Putamen (tissue), 1 donor: ENCODE measurements at places on chromosomes 3 and 15.

DNA sequence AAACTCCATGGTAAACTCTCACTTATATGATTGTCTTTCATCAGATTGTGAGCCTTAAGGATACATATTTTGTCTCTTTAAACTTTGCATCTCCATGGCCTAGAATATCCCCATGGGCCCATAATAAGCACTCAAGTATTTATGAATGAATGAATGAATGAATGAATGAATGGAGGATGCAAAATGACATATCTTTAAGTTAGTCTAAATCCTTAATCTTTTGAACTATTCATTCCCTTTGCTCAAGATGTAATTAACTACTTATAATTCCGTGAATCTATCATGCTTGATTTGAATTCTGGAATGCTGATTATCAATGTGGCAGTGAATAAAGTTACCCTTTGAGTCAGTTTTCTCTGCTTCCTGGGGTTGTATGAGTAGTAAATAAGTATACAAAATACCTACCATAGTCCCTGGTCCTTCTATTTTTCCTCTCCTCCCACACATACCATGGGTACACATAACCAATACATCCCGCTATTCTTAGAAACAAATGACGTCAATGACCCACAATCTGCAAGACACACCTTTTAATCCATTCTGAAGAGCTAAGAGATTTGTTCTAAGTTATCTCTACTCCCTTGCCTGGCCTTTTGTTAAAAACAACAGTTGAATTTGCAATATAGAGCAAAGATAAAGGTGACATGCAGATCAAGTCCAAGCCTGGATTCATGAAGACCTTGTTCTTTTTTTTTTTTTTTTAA lies 94.5 kb downstream of the FBN1 start:
- DNase-seq: no peak

- no peak for DNase-seq
Observed at GRCh38 chr3:27290760-27291159, 78.4 kb downstream of the NEK10 start.

- no peak for DNase-seq
Observed at GRCh38 chr3:23806534-23807423, 1.0 kb downstream of the UBE2E1 start.

DNA sequence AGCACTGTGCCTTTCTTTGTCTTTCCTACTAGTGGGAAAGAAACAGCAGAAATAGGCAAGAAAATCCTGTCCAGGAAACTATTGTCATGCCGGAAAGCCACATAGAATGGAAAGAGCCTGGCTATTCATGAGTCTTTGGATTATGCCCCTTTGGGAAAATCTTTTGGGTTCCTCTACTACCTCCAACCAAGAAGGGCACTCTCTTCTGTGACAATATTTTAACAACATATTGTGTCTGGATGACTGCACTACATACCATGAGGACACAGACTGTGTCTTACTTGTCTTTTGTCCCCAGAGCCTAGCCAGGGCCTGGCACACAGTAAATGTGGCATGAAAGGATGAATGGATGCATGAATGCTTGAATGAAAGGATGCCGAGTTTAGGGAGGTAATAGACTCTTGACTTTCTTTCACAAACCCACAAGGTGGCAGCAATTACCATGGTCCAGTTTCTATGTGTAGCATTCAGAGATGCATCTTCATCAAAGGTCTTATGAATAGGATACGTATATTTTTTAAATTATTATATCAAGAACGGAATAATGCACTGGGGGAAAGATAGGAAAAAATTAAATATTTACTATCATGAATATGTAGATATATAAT lies 30.3 kb downstream of the ARL14 start:
- peak; percentile 54 for DNase-seq

DNA sequence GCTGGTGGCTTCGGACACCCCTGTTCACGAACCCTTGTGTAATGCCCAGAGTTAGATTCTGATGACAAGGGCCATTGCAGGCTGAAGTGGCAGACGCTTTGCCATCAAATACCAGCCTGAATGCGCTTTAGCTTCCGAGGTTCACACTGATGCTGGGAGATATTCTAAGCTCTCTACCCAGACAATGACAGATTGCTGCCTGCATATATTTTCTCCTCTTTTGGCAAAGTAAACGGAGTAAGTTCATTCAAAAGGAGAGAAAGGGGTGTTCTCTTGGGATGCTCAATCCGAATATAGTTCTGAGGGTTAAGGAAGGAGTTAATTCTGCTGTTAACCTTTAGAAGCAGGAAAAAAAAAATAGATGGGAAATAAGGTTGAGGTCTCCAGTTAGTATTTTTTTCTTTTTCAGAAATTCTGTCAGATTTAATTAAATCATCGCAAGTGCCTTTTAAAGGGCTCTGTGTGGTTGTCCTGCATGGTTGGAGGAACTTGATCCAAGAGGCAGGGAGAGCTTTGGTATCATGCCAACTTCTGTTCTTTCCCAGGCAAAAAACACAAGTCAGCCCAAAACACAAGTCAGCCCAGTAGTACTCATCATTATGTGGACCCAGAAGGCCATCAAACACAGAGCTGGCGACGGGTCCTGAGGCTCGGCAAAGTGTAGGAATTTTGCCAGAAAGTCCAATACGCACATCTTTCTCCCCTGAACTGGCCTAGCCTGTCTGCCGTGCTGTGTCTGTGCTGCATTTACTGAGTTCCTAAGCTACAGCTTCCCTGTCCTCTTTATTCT lies 70.9 kb upstream of the ST8SIA2 start:
- peak; percentile 3 for DNase-seq

DNA sequence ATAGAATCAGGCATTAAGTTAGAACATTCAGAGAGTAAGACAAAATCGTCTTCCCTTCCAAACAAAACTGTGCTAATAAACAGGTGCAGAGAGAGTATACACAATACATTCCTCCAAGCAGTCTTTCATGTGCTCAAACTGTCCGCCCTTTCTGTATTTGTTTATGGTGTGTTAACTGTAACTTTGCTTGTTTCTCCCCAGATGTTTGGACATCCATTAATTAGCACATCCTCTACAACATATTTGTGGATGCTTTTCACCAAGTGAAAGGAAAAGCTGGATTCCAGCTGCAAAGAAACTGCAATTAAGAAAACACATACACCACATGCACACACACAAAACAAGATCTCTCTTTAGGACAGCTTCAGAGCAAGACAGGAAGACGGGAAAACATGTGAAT lies 912.6 kb downstream of the NTRK3 start:
- no peak for DNase-seq

DNA sequence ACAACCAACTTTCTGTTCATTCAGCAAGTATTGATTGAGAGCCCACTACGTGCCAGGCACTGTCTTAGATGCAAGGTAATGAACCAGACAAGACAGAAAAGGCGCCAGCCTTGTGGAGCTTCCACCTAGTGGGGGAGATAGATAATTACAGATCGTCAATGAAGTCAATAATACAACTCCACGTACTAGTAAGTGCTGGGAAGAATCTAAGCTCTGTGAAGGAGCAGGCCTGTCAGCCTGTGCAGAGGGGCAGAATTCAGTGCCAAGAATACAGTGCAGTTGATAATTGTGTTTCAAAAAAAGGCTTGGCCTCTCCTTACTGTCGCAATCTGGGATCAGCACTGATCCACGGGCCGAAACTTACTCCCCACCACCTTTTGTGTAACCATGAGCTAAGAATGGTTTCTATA lies 186.3 kb downstream of the FEZF2 start:
- no peak for DNase-seq

DNA sequence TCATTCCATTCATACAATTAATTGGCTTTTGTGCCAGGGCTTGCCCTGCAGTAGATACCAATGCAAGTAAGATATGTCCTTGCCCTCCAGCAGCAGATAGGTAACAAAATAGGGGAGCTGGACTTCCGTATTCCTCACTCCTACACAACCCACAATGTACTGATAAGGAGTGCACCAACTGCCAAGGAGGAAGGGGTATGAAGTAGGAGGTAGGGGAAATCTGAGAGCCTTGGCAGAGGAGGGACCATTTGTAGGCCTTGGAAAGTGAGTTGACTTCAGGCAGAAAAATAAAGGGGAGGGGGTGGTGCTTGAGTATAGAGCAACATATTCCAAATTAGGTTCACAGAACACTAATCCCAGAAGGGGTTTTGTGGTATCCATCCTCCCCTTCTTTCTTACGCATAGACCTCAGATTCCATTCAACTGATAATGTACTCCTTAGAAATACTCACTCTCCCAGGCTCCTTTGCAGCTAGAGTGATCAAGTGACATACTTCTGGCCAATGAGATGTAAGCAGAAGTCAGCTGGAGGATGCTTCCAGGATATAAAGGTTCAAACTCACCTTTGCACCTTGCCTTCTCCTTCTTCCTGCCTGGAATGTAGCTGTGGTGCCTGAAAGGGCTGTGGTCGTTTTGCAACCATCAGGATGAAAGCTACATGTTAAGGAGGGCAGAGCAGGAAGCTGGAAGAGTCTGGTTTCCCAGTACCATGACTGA lies 127.1 kb upstream of the SMAD3 start:
- no peak for DNase-seq

- no peak for DNase-seq
Observed at GRCh38 chr3:38497031-38497430, 891 bp downstream of the EXOG start.

GRCh38 chr3:53938645-53939044 lies 47.0 kb upstream of the SELENOK start:
- peak; percentile 44 for DNase-seq

- DNase-seq: peak; percentile 75
Observed at GRCh38 chr3:53196575-53197407, 35.8 kb downstream of the PRKCD start.

GRCh38 chr3:190359813-190360212 lies 28.1 kb upstream of the CLDN16 start:
- no peak for DNase-seq

DNA sequence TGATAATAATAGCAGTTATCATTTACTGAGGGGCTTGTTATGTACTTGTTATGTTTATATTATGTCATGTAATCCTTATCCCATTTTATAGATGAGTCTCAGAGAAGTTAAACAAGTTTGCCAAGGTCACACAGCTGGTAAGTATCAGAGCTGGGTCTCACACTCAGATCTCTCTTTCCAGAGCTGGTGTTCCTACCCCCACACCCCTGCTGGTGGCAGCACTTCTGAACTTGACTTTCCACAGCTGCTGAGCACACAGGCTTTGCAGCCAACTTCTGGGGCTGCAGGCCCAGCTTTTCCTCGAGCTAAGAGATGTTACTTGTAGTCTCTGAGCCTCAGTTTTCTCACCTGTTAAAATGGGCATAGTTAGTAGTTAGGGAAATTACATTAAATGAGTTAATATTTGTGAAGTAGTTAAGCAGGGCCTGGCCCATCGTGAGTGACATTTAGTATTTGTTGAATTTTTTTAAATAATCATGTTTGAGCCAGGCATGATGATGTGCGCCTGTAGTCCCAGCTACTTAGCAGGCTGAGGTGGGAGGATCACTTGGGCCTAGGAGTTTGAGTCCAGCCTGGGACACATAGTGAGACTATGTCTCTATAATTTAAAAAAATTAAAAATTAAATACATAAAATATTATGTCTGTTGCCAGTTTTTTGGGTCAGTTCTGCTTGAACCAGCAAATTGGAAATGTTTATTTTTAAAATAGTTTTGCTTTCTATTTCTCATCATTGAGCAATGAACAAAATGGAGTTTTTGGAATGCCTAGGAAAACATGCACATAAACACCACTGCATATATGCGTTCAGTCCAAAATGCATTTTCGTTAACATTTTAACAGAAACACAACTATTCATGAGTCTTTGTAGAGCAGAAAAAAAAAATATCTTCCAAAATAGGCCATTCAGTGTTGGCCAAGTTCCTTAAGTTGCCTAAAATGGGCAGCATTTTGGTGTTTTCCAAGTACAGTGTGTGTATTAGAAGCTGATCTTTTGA lies 87.3 kb downstream of the SMAD6 start:
- DNase-seq: no peak

DNA sequence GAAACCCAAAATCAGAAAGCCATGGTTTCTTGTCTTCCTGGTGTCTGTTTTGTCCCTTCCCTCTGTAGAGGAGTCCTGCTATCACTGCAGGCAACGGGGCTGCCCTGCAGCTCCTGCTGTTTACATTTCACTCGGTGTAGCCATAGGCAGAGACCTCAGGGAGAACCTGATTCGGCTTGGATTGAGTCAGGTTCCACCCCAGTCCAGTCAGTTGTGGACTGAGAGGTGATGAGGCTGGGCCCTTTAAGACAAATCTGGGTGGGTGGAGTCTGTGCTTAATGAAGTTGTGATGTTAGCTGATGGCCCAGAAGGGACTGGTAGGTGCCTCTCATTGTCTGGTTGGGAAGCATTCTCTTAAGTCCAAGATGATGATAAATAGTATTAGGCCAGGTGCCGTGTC lies 35.7 kb downstream of the FLNB start:
- DNase-seq: no peak

DNA sequence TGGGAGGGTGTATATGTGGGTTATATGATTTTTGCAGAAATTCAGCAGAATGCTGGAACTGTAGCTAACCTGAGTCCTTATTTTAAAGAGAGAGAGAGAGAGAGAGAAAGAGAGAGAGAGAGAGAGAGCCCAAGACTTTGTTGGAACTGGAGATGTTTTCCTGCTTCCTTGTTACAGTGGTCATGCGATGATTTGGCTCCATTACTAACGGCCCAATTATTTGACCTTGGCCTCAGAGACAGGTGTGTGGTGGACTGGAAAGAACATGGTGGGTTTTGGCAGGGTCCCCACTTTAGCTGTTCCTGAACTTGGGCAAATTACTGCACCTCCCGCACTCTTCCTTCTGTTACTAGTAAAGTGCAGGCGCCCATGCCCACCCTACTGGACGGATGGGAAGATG lies 14.8 kb upstream of the ACSBG1 start:
- no peak for DNase-seq

DNA sequence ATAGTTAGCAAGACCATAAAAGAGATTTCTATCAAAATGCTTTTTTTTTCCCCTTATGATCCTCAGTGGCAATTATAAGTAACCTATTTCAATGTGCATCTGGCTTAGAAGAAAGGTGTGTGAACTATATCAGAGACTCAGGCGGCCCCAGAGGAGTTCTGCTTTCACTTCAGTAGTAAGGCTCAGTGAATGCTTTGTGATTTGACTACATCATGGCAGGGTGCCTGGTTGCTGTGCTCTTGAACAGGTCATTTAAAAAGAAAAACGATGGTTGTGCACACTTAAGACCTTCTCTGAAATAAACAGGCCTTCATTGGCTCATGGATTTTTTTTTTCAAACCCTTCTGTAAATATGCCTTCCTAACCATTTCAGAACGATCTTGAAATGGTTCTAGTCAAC lies 400.4 kb upstream of the RARB start:
- no peak for DNase-seq

- DNase-seq: peak; percentile 53
Observed at GRCh38 chr3:28050885-28051284, 190.5 kb upstream of the CMC1 start.

GRCh38 chr3:178802993-178803693 lies 266.9 kb downstream of the KCNMB2 start:
- DNase-seq: no peak

DNA sequence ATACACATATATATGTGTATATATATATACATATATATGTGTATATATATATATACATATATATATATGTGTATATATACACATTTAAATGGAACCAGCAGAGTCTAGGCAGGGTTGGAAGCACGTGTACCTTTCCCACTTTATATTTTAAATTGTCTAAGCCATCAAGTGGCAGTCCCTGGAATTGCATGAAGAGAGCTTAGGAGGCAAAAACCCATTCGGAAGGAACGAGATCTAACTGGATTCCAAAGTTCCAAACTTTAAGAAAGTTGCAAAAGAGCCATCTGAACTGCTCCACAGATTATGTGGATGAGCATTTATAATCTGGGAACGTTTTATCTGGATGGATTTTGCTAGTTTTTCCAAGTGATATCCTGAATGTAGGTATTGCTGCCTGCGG lies 186.5 kb downstream of the FOXP1 start:
- no peak for DNase-seq
